WTC11 (cell line): ENCODE measurements at places on chromosomes 3 and 15.

- DNase-seq: peak; percentile 72
Observed at GRCh38 chr3:50194903-50195500, 3.6 kb downstream of the GNAT1 start.

DNA sequence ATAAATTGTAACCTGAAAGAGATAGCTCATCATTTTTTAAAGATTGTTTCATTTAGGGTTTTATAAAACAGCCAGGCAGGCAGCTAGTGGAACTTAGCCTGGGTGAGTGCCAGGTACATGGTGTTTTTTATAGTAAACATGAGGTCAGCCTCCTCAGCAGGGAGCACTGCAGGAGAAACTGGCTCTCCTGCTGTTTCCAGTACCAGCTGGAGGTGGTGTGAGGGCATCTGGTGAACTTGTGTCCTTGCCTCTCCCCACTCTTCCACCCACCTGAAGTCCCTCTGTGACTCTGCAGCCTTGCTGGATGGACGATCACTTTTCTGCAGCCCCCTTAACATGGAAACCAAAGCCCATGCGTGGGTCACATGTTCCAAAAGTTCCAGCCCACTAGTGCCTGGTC, 128.4 kb downstream of the FAM174B start:
- no peak for DNase-seq

GRCh38 chr3:142498397-142499180, 50.8 kb upstream of the XRN1 start:
- no peak for DNase-seq

- DNase-seq: no peak
Observed at GRCh38 chr3:108946292-108947285, 7.1 kb downstream of the GUCA1C start.

- no peak for DNase-seq
Observed at GRCh38 chr3:180295811-180296210, 259.1 kb upstream of the PEX5L start.

- no peak for DNase-seq
Observed at GRCh38 chr3:173920386-173920785, 522.8 kb downstream of the NLGN1 start.

- no peak for DNase-seq
Observed at GRCh38 chr3:133943639-133944141, 48.0 kb upstream of the RAB6B start.

DNA sequence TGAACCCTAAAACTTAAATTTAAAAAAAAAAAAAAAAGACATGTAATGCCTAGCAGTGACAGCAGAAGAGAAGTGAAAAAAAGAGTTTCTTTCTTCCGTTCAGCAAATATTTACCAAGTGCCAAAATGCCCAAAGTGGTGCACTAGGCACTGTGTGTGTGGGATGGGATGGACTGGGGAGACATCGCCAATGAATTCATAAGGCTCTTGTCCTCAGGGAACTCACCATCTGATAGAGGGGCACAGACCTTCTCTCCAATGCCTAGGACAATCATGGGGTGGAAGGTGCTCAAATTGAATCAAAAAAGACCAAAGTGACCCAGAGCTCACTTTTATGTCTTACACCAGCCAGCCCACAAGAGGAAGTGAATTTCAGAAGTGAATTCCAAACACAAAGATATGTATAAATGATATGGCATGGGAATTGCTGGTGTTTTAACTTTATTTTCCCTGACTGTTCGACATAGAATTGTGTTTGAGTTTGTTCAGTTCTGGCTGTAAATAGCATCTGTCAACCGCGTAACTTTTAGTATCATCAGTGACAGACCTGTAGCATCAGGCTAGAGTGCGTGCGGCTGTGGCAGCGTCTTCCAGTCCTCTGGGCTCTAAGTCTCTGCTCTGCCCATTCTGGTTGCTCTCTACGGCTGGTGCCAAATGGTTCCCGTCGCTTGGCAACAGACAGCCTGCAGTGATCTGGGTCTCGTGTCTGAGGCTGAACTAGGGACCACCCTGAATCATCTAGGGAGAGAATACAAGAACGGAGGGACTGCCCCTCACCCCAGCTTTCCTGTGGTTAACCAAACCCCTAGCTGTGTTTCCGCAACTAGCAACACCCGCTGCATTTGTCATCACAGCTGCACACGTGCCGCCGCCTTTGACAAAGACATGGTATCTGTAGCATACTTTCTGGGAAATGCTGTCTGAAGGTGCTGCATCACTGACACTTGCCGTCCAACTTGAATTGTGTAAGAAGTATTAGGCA, 154.0 kb upstream of the THBS1 start:
- DNase-seq: no peak

DNA sequence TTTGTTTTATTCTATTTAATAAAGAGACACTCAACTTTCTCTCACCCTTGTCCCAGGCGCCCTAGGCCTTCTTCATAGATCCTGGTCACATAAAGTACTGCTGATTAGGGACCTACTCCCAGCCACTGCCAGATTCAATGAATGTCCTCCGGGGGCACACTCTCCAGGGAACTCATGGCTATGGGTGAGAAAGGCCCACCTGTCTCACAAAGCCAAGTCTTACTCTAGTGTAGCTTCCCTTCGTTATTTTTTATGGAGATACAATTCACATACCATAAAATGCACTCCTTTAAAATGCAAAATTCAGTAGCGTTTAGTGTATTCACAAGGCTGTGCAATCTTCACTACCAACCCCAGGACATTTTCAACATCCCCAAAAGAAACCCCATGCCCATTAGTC, 87.8 kb downstream of the ADCY5 start:
- peak; percentile 43 for DNase-seq

DNA sequence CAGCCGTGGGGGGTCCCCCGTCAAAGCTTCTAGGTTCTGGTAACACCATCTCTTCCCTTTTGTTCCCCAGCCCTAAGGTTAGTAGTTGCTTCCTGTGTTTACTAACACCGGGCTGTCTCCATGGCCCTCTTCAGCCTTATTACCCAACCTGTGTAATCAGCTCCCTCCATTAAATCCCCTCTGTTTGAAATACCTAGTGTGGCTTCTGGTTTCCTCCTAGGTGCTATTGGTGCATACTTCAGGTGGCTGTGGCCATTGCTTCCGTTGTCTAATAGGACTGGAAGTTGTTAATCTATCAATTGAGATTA, 35.3 kb downstream of the MOBP start:
- no peak for DNase-seq

DNA sequence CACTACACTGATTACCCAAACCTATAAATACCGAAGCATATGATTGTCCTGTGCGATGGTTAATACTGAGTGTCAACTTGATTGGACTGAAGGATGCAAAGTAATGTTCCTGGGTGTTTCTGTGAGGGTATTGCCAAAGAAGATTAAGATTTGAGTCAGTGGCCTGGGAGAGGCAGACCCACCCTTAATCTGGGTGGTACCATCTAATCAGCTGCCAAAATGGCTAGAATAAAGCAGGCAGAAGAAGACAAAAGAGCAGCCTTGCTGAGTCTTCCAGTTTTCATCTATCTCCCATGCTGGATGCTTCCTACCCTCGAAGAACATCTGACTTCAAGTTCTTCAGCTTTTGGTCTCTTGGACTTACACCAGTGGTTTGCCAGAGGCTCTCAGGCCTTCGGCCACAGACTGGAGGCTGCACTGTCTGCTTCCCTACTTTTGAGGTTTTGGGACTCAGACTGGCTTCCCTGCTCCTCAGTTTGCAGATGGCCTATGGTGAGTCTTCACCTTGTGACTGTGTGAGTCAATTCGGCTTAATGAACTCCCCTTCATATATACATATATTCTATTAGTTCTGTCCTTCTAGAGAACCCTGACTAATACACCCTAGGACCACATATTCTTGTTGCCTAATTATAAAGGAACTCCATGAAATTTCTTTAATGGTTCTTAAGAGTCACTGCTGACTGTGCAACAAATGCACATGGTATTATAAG, 31.7 kb downstream of the CSNK1G1 start:
- no peak for DNase-seq

DNA sequence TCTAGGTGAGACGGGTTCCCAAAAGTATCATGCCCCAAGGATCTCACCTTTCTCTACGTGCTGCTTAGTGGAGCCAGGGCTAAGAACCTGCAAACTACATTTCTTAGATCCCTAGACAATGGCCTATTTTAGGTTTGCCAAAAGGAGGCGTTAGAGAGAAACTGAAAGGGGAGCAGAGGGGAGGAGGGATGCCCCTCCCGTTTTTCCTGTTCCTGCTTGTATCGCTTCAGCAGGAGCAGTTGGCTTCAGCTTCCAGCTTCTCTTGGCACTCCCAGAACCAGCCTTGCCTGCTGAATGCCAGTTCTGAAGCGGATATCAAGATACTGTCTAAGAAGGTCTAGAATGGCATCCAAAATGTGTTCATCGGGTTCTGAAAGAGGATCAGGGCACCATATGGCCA, 58.4 kb upstream of the ABHD17C start:
- peak; percentile 31 for DNase-seq

- no peak for DNase-seq
Observed at GRCh38 chr3:25297667-25298585, 130.1 kb upstream of the RARB start.

DNA sequence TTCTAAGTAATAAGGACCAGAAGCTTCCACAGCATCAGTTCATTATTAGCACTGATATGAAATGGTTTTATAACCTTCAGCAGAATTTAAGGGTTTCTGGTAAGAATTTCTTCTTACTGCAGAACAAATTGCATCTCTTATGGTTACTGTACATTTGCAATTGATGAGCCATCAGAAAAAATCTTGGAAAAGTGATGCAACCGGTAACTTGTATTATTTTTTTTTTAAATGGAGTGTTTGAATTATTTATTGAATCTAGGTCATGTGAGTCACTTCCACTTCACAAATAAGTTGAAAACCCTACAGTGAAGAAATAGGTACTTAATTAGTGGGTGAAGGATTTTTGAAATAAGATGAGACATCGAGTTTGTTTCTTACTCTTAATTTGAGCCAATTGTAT, 786.0 kb downstream of the TUSC7 start:
- DNase-seq: no peak

GRCh38 chr3:50447290-50447840, 56.1 kb downstream of the CACNA2D2 start:
- no peak for DNase-seq

DNA sequence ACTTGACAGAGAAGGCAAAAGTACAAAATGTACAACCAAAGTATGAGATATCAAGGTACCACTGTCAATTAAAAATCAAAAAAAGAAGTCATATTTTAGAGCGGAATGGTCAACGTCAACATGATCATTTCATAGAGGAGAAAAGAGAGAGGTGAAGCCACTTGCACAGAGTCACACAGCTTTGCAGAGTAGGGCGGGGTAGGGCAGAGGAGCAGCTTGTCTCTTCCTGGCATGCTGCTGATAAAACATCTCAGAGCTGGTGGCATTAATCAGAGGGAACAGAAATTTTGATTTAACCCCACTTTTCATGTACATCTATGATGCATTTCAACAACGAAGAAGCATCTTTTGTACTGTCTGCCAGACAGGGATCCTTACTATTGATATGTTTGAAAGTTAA, 5.2 kb upstream of the IGF1R start:
- DNase-seq: no peak

- DNase-seq: peak; percentile 47
Observed at GRCh38 chr3:120284747-120285507, at the start of gene GPR156. Gene GPR156, minus strand, starts transcription at chr3:120285222. Its CDS starts 41,124 bp downstream, at chr3:120244098.

- peak; percentile 69 for DNase-seq
Observed at GRCh38 chr3:46695177-46695961, 1.9 kb upstream of the ALS2CL start.

- no peak for DNase-seq
Observed at GRCh38 chr3:121998030-121998580, 23.9 kb downstream of the ILDR1 start.

- no peak for DNase-seq
Observed at GRCh38 chr15:69021895-69022294, 7.4 kb downstream of the NOX5 start.

DNA sequence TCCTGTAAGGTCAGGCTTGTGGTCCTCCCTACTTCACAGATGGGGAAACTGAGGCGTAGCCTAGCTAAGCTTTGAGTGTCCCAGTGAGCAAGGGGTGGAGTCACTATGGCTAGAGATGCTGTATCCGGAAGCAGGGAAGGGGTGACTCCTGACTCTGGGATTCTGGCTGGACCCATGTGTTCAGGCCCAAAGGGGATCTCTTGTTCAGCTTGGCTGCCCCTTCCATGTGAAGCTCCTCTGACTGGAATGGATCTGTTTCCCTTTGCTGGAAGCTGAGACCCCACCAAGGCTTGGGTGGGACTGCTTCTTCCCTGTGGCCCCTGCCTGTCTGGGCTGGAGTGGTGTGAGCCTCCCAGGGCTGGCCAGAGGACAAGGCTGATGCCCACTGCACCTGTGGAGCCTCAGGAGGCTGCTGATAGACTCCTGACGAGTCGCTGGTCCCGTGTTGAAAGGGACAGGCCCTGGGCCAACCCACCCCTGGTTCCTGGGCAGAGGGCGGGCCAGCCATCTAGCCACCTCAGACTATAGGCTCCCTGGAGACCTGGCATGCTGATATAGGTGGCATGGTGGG, 1.0 kb downstream of the MAPKAPK3 start:
- DNase-seq: no peak

GRCh38 chr3:133949438-133949837, 53.8 kb upstream of the RAB6B start:
- DNase-seq: peak; percentile 25

- no peak for DNase-seq
Observed at GRCh38 chr3:97265237-97266005, 451.0 kb downstream of the EPHA6 start.

GRCh38 chr15:68354923-68355322, 77.0 kb downstream of the ITGA11 start:
- DNase-seq: no peak

- no peak for DNase-seq
Observed at GRCh38 chr3:104548401-104548800, 818.3 kb upstream of the ALCAM start.

DNA sequence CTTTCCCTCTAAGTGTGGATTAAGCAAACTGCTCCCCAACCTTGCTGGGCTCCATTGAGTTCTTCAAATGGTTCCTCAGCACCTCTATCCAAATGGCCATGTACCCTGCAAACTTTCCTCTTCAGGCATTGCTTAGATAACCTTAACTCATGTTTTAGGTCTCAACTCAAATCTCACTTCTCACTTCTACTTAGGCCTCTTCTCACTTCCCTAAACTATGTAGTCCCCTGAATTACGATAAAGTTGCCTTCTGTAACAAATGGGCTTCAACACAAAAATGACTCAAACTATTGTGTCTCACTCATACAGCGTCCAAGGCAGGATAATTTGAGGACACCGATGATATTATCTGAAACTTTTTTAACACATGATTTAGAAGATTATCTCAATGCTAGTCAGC, 62.4 kb upstream of the STAC start:
- no peak for DNase-seq

- DNase-seq: no peak
Observed at GRCh38 chr15:42024303-42024702, 3.5 kb upstream of the PLA2G4E start.
